ENCODE measurements at places on chromosomes 1 and 21. TPM values are rescaled to one million over a fixed set of nuclear protein-coding genes. Genes with fewer than 3 reads are reported as not detected.

The GIPC2 gene
- 0.76 TPM for total RNA-seq

The CDA gene
- 1.4 TPM for total RNA-seq

The SLAMF7 gene
- total RNA-seq: 0.09 TPM

The ASCL5 gene
- 3.7 TPM for total RNA-seq

The F13B gene
- total RNA-seq: not detected

The KRTAP21-2 gene
- not detected for total RNA-seq

The NKAIN1 gene
- total RNA-seq: 22.5 TPM

The PTCH2 gene
- 3.0 TPM for total RNA-seq

The SPRR2F gene
- not detected for total RNA-seq

The IGFN1 gene
- total RNA-seq: 0.36 TPM

The FTCD gene
- 1.6 TPM for total RNA-seq

The VWA5B1 gene
- 0.97 TPM for total RNA-seq

The PGLYRP4 gene
- 1.5 TPM for total RNA-seq

The TNFRSF9 gene
- total RNA-seq: 0.55 TPM

The PODN gene
- total RNA-seq: 2.7 TPM

The TMEM81 gene
- 2.0 TPM for total RNA-seq

The TMEM52 gene
- 2.0 TPM for total RNA-seq

The LCE1E gene
- not detected for total RNA-seq

The FCAMR gene
- total RNA-seq: 1.9 TPM

The DENND1B gene
- total RNA-seq: 10.7 TPM

The CAPN8 gene
- total RNA-seq: 6.1 TPM

The ODR4 gene
- 26.5 TPM for total RNA-seq

The GJA4 gene
- total RNA-seq: 0.36 TPM

The GRIK1 gene
- 0.86 TPM for total RNA-seq

The OR2L5 gene
- not detected for total RNA-seq

The ANKRD35 gene
- 0.15 TPM for total RNA-seq

The SLC9C2 gene
- 2.1 TPM for total RNA-seq

The C1QC gene
- 1.8 TPM for total RNA-seq

The MAP3K7CL gene
- 6.1 TPM for total RNA-seq

The DCST1 gene
- 0.27 TPM for total RNA-seq

The RIMS3 gene
- 0.38 TPM for total RNA-seq

The OLFML2B gene
- 1.9 TPM for total RNA-seq

The PRKAB2 gene
- total RNA-seq: 8.0 TPM

The GBP7 gene
- total RNA-seq: not detected

The THEM5 gene
- total RNA-seq: not detected

The ALX3 gene
- not detected for total RNA-seq

The C8B gene
- not detected for total RNA-seq

The LCE4A gene
- total RNA-seq: not detected

The PDZK1IP1 gene
- total RNA-seq: not detected

The SLC45A1 gene
- total RNA-seq: 6.4 TPM

The ADORA1 gene
- total RNA-seq: 3.3 TPM

The CHAF1B gene
- total RNA-seq: 2.3 TPM

The GLIS1 gene
- 0.44 TPM for total RNA-seq

The DVL1 gene
- 47.8 TPM for total RNA-seq

The SERTAD4 gene
- 3.9 TPM for total RNA-seq

The POTED gene
- total RNA-seq: not detected

The DNM3 gene
- 29.1 TPM for total RNA-seq

The C1orf21 gene
- 18.2 TPM for total RNA-seq

The FAM131C gene
- total RNA-seq: 1.1 TPM

The CCDC30 gene
- 8.2 TPM for total RNA-seq

Measured in motor neuron (in vitro differentiated cells).